ENCODE measurements at places on chromosomes 1 and 21. TPM values are rescaled to one million over a fixed set of nuclear protein-coding genes. Genes with fewer than 3 reads are reported as not detected.

The SPRR2A gene
- not detected for total RNA-seq

GRCh38 chr1:210631399-210631798 lies 302.7 kb downstream of the HHAT start:
- DNase-seq: no peak

GRCh38 chr1:162822391-162823200 lies 32.1 kb downstream of the HSD17B7 start:
- no peak for DNase-seq

DNA sequence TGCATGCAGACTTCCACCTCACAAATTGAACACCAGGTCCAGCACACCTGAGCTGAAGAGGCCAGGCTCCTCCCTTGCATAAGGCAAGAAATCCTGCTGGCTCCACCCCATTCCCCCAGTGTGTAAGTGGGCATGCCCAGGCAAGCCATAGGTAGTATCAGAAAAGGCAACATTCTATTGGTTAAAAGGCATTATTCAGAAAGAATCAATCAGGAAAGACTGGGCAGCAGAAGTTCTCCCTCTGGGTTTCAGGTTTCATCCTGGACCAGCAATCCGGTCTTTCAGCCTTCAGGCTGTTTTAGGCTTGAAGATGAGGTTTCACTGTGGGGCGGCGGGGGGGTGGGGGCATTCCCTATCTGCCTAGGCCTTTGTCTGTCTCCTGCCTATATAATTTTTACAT lies 42.0 kb upstream of the LHX8 start:
- DNase-seq: no peak

The SPATA17 gene
- not detected for total RNA-seq

The MAP3K21 gene
- 0.94 TPM for total RNA-seq

- DNase-seq: no peak
Observed at GRCh38 chr1:222886194-222886854, 71.5 kb downstream of the DISP1 start.

The TMEM167B gene
- 65.4 TPM for total RNA-seq

- no peak for DNase-seq
Observed at GRCh38 chr21:42432695-42433094, 29.0 kb downstream of the UBASH3A start.

GRCh38 chr1:116345011-116345410 lies 28.0 kb upstream of the ATP1A1 start:
- DNase-seq: no peak

DNA sequence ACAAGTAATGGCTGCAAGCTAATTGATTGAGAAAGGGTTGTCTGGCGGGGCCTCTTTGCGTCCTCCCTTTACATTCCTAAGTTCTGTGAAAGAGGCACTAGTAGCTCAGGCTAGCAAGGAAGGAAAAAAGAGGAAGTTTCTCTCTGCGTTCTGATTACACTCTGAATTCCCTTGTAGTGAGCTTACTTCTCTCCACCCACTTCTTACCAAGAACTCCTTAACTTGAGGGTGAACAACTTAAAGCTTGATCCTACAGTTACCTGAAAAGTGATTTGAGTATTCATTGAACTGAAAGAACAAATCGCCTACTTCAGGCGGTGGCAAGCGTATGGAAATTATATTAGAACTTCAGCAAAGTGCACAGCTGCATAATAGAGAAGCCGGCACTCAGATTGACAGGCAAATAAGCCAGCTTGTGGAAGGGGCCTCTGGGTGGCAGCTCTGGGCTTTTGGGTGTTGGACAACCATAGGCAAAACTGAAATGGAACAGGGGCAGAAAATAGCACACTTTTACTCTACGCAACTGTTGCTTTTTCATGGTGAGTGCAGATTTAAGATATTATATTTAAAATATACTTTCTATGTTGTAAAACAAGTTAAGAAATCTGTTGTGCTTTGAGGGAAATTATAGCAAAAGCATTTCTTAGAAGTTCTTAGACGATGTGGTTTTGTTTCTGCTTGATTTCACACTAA lies 464.5 kb downstream of the USP25 start:
- peak; percentile 25 for DNase-seq

The LGR6 gene
- total RNA-seq: 5.8 TPM

The OR2G2 gene
- total RNA-seq: not detected

The TMOD4 gene
- 5.0 TPM for total RNA-seq

DNA sequence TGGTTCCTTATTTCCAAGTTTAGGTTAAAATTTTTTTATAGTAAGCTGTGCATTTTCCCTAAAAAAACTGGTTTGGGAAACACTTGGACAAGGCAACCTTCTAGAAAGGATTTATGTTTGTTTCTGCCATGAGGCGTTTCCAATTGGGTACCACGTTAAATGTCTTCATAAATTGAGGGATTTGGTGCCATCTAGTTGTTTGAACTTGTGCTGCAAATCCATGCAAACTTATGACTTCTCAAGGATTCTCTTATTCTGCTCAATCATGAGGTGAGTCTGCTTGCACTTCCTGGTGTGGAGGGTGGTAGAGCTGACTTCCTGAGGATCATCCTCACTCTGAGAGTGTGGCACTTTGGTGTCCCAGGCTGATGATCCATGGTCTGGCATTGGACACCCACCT lies 123.3 kb downstream of the PCNX2 start:
- DNase-seq: no peak

DNA sequence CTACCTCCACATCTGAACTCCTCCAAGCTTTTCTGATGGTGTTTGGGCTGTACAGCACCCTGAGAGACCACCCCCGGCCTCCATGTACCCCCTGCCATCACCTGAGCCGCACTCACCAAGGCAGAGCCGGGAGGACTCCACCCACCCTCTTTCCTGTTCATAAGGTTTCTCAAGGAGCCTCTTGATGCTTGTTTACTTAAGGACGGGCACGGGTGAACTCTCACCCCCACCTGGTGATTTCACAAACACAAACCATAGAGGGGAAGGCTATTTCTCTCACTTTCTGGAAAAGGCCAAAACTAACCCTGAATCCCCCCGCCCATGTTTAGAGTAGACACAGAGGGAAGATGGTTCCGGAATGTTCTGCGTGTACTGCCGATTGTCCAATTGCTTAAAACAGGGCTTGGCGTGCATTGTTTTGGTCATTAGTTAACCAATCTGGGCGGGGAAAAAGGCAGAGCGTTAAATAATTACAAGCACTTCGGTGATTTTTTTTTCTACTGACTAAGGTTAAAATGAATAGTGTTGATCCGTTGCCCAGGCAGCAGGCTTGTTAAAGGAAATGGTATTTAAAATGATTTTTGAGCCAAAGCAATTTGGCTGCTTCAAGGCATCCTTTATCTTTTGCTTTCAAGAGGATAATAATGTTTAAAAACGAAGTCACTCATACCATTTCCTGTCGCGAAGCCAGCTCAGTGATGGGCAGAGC lies 279.8 kb upstream of the VAMP3 start:
- no peak for DNase-seq

The CERS2 gene
- total RNA-seq: 101 TPM

- peak; percentile 25 for DNase-seq
Observed at GRCh38 chr21:41112740-41113692, 54.9 kb upstream of the BACE2 start.

The OR2T3 gene
- not detected for total RNA-seq

DNA sequence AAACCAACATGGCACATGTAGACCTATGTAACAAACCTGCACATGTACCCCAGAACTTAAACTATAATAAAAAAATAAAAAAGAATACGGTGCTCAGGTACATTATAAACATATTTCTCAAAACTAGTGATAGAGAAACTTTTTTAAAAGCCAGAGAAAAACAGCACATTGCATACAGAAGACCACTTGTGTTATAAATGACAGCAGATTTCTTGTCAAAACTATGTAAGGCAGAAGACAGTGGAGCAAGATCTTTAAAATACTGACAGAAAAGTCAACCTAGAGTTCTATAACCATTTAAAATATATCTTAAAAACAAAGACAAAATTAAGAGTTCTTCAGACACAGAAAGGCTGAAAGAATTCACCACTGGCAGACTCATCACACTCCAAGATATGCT lies 144.7 kb downstream of the NEGR1 start:
- no peak for DNase-seq

The DCLRE1B gene
- 15.1 TPM for total RNA-seq

DNA sequence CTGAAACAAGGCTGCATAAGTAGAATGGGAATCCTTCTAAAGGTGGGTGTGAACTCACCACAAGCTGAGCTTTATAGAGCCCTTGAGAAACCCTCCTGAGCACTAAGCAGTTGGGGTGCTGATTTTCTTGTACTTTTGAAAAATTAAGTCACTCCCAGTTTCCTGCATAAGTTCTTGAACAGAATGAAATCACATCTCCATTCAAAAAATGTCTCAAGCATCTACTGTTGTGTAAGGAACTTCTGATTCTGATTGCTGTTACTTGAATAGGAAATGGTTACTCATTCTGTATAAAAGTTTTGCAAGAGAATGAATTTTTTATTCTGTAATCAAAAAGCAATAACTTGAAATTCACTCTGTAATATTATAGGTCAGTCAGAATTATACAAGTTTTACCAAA lies 50.8 kb upstream of the WNT2B start:
- DNase-seq: no peak

DNA sequence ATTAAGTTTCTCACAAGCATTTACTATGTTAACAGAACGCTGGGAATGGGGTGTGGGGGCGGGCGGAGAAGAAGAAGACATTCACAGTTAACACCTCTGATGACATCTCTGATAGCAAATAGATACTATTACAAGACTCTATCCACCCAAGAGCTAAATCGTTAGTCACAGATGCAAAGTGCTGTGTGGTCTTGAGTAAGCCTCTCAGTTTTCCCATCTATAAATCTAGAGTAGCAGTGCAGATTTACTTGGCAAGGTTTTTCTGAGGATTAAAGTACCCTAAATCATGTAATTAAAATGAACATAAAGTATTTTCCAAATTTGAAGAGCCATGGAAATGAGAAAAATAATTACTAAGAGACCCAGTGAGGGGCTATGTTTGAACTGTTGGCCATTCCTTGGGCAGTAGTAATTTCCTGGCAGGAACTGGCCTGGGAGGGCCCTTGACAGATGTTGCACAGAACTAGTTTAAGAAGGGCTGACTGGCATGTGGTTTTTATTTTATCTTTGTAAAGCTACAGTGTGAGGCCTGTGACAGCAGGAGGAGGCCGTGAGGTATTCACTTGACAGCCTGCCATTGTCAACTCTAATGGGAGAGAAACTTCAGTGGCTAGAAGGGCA lies 58.7 kb upstream of the APOBEC4 start:
- no peak for DNase-seq

GRCh38 chr1:171115280-171115897 lies 24.7 kb downstream of the FMO3 start:
- DNase-seq: no peak

GRCh38 chr1:51541313-51542050 lies 22.4 kb upstream of the EPS15 start:
- no peak for DNase-seq

GRCh38 chr1:151541752-151542151 lies 1.6 kb downstream of the TUFT1 start:
- DNase-seq: no peak

- DNase-seq: no peak
Observed at GRCh38 chr1:228992907-228993535, 257.7 kb downstream of the RHOU start.

DNA sequence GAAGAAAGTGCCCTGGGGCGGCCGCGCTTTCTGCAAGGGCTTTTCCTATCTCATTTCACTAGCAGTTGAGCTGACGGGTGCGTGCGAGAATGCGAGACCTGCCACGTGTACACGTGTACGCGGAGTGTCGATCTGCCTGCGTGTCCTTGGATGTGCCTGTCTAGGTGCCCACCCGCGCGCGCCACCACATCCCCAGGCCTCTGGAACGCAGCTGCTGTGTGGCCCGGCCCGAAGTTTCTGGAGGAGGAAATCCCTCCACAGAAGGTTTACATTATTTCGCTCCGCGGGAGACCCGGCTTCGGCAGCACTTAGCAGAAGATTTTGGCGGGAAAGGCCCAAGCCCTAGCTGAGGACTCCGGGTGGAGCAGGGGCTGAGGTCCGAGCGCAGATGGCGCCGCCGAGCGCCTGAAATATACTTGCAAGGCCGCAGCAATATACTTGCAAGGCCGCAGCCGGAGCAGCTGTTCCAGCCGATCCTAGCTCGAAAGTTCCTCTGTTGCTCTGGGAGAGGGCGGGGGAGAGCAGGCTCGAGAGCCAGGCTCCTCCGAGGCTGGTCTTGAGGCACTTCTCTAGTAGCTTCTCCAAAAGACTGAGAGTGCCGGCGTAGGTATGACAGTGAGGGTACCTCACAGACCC lies 3.9 kb downstream of the TBX15 start:
- no peak for DNase-seq

GRCh38 chr21:38538353-38538752 lies 40.1 kb upstream of the ERG start:
- DNase-seq: no peak

The ANKRD65 gene
- not detected for total RNA-seq

The PTPRC gene
- total RNA-seq: 739 TPM

DNA sequence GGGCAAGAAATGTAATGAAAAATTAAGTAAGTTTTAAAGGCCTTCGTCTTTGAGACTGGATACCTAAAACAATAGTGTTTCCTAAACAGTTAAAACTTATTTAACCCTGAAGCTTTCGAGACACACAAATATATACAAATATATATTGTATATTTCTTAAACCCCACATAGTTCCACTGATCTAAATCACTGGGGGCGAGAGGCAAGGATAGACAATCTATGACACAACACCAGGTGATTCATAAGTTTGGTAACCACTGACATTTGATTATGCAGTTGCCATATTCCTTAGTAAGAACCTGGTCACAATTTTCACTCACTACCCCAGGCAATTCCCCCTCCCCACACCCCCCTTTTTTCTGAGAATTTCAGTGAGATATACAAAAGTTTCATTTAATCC lies 55.3 kb upstream of the BOLA1 start:
- peak; percentile 5 for DNase-seq

The OR10R2 gene
- not detected for total RNA-seq

GRCh38 chr1:97204468-97204867 lies 482.9 kb downstream of the PTBP2 start:
- DNase-seq: no peak

DNA sequence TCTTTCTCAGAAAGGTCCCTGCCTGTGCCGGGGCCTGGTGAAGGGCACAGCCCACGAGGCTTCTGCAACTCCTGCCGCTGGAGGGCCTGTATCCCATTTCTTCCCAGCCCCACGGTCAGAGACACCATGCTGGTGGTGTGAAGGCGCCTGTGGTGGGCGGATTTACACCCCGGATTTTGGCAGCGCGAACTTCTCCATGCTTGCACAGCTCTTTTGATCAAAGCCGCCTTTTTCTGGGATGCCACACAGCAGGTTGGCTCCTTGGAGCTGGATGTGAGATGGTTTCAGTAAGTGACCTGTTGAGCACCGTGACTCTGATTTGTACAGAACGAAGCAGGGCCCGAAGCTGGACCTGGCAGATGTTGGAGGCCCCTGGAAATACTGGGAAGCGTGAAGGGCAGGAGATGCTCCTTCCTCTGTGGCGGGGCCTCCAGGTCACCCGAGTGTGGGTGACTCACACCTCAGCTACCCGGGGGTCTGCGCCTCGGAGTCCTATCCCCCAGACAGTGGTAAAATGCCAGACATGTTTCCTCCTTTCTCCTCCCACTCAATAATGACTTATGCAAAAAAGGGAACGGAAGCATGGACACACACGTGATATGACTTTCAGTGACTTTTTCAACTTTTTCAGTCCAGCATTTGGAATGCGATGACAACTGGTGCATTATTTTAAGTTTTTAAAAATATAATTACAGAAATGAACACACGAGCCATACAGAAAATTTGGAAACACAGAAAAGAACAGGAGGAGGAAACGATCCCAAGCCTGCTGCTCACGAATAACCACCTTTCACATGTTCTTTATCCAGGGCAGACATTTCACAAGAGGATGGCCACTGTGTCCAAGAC lies 9.0 kb downstream of the UMODL1 start:
- DNase-seq: no peak

The OLFML2B gene
- 0.27 TPM for total RNA-seq

The TMPRSS15 gene
- total RNA-seq: not detected

The AQP10 gene
- not detected for total RNA-seq

GRCh38 chr1:56948403-56949023 lies 17.3 kb downstream of the C8B start:
- DNase-seq: no peak

The OR6K2 gene
- not detected for total RNA-seq
